Fibroblast of villous mesenchyme (primary cell): ENCODE measurements at places on chromosomes 1 and 21. TPM values are rescaled to one million over a fixed set of nuclear protein-coding genes. Genes with fewer than 3 reads are reported as not detected.

LAMC2 gene
- total RNA-seq, result 4.8 and 27.6 TPM in 2 replicates

ADAMTS4 gene
- total RNA-seq, result 6.8 and 8.2 TPM in 2 replicates

LRRC3 gene
- under 0.01 and 0.64 TPM in 2 replicates for total RNA-seq

CENPF gene
- total RNA-seq, result 19.3 and 30.7 TPM in 2 replicates

CACNA1S gene
- not detected in 2 replicates for total RNA-seq

DNA sequence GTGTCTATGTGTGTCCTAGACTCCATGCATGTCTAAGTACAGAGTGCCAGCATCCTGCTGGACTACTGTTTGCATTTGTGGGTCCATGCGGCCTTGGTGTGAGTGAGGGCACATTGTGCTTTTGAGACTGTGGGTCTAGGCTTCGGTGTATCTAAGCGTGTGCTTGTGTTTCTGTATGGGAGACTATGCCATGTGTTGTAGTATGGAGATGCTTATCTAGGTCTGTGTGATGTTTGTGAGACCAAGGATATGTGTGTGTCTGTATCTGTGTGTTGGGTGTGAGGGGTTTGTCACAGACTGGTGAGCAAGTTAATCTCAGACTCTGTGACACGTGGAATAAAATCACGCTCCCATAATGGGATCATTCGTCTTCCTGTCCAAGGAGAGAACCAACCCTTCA is 14.5 kb downstream of the AHDC1 start:
- no peak for DNase-seq

DNA sequence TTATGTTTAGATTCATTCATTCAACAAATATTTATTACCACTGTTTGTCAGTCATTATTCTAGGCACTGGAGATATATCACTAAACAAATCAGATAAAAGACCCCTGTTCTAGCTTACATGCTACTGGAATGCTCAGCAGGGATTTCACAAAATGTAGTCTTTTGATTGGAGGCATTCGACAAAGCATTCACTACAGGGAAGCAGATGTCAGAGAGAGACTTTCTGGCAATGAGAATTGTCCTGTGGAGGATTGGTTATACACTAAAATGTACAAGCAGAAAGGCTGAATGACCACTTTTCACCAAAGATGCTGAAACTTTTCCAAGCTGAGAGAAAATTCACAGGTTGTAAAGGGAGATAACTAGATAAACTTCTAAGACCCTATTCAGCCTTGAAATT is 57.7 kb downstream of the SCMH1 start:
- no peak for DNase-seq

GRCh38 chr1:216221260-216221700 is 202.0 kb downstream of the USH2A start:
- peak; percentile 67 for DNase-seq

- no peak for DNase-seq
Observed at GRCh38 chr1:3109355-3109754, 40.4 kb downstream of the PRDM16 start.

- no peak for DNase-seq
Observed at GRCh38 chr1:36651176-36651910, 168.6 kb upstream of the CSF3R start.

DNA sequence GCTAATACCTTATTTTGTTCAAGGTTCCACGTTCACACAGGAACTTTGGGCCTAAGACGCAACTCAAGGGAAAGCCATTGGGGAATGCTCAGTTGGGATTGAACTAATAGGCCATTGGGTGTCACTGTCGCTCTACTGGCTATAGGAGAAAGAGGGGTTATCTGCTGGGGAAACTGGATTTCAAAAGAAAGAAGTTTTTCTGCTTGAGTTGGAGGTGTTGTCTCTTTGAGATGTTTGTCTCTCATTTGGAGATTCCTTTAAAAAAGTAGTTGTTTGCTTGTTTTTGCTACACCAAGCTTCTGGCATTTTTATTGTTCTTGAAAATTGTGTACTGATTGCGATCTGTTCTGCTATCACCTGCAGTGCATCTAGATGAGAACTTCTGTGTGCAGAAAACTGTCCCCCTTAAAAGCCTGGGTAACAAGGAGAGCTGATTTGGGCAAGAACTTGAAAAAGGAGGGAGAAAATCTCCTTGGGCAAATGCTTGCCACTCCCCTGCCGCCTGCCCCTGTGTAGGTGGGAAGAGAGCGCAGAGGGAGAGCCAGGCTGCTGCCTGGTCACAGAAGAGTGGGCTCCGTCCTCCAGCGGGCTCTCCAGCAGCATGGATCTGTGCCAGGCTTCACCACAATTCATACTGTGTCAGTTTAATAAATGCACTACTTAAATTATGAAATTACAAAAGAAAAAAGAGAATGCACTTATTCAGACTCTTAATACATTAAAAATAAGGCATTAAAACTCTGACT is 39.9 kb downstream of the PEX14 start:
- DNase-seq, result peak; percentile 29

DNA sequence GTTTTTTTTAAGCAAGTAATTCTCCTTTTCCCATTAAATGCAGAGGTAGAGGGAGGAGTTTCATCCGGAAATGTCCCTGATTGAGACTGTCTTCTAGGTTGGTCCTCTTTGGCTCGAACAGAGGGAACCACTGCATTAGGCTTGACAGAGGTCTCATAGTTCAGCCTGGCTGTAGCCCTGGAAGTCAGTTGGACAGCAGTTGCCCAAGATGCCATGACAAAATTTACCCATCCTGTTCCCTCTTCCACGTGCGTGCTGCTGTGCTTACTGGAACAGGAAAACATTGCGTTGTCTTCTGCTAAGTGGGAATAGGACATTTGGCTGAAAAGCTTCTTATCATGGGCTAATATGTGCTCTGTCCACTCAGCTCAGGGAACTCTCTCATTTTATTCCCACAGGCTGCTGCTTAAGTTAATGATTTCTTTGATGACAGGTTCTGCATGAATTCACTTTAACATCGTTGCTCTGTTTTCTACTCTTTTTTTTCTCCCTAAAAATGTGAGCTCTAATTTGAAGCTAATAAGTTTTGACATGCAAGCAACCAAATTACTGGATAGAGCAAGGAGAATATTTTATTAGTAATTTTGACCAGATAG is 18.0 kb downstream of the KCNK1 start:
- no peak for DNase-seq

- DNase-seq, result no peak
Observed at GRCh38 chr1:214143006-214143992, 137.7 kb upstream of the SMYD2 start.

DNA sequence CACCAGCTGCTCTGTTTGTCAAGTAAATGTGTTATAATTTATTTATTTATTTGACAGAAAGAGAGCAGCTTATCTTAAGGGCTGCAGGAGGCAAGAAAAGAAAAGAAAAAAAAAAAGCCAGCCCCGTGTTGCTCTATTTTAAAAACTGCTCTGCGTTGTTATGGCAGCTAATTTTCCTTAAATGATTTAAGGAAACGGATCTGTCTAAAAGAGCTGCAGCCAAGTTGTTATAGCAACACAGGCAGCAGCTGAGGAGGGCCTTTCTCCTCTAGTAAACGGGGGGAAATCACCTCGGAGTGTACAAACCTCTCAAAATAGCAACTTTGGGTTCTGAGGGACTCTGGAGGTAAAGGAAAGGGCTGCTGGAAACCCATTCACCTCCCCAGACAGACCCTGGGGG is 149.2 kb downstream of the BEND5 start:
- DNase-seq, result no peak

GRCh38 chr1:210467440-210468043 is 138.8 kb downstream of the HHAT start:
- DNase-seq, result peak; percentile 11

GRCh38 chr1:25926731-25927496 is 20.7 kb upstream of the STMN1 start:
- no peak for DNase-seq

GRCh38 chr1:93106226-93106625 is 27.1 kb downstream of the MTF2 start:
- DNase-seq, result no peak

DNA sequence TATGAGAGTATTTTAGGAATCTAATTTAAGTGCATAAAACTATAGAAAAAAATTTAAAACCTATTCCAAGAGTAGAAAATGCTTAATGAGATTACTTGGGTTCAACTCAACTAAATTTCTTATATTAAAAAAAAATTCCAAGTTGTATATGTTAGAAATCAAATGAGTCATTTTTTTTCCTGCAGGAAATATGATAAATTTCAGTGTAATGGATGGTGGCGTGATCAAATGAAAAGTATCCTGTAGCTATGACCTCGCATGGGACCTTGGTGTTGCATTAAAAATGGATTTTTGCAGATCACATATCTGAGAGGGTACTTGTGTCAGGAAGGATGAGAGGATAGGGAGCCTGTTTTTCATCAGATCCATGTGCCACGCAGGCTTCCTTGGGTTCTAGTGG is 17.9 kb downstream of the ATP5PO start:
- DNase-seq, result no peak

DNA sequence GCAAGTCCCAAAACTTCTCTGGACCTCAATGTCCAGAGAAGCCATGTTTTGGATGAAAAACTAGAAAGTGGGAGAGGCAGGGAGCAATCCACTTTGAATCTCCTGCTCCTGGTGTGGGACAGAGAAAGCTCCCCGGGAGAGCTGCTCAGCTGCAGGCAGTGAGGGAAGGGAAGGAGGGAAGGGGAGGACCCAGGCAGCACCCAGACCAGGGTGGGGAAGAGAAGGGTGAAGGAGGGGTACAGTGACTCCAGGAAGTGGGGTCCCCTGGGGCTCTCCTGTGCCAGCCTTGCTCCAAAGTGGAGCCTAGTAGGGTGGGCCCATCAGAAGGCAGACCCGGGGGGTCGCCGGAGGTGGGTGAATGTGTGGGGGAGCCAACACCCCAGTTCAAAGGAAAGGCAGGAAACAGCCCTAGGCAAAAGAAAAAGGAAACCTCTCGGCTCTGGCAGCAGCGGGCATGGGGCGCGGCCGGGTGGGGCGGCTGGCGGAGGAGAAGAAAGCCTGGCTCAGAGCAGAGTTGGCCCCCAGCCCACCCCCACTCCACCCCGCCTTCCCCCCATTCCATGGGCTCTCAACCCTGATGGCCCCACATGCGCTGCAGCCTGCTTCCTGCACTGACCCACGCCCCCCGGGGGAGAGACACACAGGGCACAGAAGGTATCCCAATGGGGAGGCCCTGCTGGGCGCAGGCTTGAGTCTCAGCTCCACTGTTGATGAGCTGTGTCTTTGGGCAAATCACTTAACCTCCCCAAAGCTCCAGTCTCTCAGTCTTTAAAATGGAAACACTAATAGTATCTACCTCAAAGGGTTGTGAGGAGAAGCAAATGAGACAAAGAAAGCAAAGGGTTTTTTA is 5.7 kb downstream of the LGR6 start:
- DNase-seq, result no peak

GRCh38 chr1:76547916-76548315 is 319.4 kb upstream of the ST6GALNAC5 start:
- peak; percentile 1 for DNase-seq

DNA sequence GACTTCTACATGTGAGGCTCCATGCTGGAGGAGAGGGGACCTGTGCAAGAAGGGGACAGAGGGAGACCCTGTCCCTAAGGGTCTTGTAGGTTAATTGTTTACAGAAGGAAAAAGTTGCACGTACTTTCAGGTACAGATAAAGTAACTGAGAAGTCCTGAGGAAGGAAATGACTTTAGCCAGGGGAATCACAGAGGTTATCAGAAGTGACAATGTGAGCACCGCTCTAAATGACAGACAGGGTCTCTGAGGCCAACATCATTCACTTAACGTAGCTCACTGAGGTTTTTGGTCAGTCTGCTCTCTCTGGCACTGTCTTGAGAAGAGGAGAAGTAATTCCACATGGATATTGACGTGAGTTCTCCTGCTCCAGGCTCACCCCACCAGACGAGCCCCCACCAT is 12.0 kb downstream of the TAF5L start:
- no peak for DNase-seq

DNA sequence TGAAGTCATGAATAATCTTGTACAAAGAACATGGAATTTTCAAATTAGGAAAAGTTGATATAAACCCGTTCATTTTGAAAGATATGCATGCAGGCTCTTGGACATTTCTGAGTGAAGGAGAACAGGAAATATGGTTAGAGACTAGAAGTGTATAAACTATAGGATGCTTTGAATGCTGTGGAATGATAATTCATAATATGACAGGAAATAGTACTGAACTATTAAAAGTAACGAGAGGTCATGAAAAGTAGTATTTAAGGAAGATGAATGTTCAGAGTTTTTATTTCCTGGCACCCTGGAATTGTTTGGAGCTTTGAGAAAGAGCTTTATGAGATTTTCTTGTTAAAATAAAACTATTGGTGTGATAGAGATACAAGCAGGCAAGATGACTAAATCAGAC is 18.7 kb upstream of the CRB1 start:
- no peak for DNase-seq

- DNase-seq, result no peak
Observed at GRCh38 chr1:206540044-206540780, 32.9 kb downstream of the RASSF5 start.

GRCh38 chr1:66556161-66556611 is 22.2 kb downstream of the SGIP1 start:
- no peak for DNase-seq

DNA sequence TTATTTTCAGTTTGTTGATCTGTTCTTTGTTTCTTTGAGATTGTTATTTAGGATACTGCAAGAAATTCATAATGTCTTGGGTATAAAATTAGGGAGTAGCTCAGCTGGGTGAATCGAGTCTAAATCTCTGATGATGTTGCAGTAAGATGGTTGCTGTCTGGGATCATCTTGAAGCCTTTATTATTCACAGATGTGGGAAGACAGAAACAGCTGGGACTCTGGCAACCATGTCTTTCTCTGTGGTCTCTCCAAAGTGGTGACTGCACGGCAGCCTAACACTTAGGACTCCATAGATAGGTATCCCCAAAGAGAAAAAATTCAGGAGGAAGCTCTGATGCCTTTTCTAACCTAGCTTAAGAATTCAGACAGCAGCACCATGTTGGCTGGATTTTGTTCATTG is 52.7 kb downstream of the RAP1A start:
- peak; percentile 41 for DNase-seq

- no peak for DNase-seq
Observed at GRCh38 chr1:175818929-175819328, 75.5 kb upstream of the TNR start.

- no peak for DNase-seq
Observed at GRCh38 chr1:52996653-52997052, 65.4 kb upstream of the PODN start.

GRCh38 chr1:41804176-41804575 is 114.5 kb downstream of the HIVEP3 start:
- DNase-seq, result no peak

DNA sequence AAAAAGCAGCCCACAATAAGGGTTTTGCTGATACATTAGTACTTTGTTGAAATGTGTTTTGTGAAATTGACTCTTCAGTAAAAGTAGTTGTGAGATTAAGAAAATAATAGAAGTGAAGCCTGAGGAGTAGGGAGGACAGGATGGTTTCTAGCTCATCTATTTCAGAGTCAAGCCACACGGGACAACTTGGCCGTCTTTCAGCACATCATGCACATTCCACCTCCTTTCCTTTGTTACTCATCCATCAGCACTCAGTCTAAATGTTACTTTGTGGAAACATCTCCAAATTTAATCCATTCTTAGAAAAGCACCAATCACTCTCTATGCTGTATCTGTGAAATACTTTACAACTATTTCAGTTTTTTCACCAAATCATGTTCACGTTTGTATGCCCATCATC is 223.3 kb downstream of the FGGY start:
- DNase-seq, result peak; percentile 37
